GM19239 (cell line): ENCODE measurements at places on chromosomes 3 and 15.
A peak's percentile ranks its signal among the peaks of the same experiment; 100 is the strongest.

DNA sequence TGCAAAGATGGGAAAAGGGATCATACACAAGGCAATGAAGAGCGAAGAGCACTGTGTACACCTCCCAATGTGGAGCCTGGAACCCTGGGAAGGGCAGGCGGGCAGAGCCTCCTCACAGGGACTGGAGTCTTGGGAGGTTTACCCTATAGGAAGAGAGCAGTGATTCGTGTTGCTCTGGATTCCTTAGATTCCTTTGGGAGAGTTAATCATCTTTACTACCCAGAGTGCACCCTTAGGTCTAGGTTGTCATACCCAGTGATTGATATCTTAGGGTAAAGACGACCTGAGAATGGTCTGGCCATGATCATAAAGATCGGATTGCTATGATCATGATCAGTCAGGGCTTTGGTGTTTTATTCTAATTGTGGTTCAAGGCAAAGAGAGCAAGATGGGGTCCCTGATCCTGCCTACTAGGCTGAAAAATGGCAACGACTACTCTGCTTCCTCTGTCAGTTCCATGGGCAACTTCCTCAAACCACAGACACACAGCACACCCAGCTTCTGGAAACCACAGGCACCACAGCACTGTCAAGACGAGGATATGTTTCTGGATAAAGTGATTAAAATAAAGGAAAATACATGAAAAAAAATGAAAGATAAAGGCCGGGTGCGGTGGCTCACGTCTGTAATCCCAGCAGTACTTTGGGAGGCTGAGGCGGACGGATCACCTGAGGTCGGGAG is 20.4 kb upstream of the MAP6D1 start:
- DNase-seq: no peak

DNA sequence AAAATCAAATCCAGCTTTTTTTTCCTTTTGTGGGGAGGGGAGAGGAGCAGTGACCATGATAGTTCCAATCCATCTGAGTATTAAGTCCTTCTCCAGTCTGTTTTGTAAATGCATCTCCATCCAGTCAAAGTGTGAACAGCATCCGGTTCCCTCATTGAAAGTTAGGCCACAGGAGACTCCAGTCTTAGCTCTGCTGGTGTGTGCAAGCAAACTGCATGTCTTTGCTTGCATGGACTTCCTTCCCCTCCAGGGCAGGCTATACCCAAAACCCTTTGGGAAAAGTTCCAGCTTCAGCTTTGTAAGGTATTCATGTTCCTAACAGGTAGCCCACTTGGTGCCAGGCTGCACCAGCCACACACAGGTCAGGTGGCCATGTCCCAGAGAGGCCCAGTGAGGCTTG is 3.1 kb upstream of the MAN2C1 start:
- DNase-seq: no peak

DNA sequence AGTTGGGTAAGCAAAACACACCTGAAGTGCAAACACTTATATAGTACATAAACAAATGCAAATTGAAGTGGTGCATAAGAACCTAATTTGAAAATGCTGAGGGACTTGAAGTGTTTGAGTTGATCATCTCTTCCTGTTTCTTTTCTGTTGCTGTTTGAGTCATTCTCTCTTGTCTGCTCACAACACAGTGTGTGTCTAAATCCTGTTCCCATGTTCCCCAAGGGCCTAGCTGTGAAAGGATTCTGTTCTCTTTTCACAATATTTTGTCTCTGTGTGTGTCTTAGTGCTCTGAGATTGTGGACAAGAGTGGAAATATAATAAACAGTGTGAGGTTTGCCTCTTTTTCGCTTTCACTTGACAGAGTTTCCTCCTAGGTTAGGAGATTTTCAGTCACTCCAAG is 6.1 kb downstream of the CD96 start:
- peak; percentile 7 for DNase-seq

- no peak for DNase-seq
Measured at GRCh38 chr3:106936337-106936736, 440.9 kb upstream of the CCDC54 start.

DNA sequence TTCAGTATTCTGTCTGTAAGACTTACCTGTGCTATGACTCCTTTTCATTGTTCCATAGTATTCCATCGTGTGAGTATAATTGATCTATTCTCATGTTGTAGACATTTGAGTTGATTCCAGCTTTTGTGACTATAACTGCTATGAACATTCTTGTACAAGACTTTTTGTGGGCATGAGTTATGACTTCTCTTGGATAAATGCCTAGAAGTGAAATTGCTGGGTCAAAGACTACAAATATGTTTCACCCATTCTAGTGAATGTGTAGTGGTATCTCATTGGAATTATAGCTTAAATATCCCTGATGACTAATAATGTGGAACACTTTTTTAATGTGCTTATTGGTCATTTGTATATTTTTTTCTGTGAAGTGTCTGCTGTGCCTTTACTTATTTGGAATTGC is 27.6 kb upstream of the NPHP3 start:
- no peak for DNase-seq

DNA sequence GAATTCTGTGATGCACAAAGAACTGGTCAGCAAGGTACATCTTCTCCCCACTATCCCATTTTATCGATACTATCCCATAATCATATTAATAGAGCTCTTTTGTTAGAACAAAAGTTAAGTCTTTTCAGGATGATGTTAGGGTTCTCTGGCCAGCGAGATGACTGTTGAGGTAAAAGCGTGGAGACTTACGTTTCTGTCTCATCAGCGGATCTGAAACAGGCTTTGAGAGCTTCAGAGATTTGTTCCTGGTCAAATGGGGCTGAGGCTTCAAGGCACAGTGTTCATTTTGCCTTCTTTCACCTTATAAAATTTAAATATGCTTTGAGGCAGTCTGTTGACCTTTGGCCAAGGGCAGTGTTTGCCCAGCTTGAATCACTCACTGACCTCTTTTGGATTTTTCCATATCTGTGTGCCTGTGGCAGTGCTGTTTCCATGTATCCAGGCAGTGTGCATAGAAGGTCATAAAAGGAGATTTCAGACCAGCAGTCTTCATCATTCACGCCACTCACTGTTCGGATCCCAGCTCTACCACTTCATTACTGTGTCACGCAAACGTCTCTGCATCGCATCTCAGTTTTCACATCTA is 3.1 kb downstream of the ADAMTSL3 start:
- DNase-seq: no peak

DNA sequence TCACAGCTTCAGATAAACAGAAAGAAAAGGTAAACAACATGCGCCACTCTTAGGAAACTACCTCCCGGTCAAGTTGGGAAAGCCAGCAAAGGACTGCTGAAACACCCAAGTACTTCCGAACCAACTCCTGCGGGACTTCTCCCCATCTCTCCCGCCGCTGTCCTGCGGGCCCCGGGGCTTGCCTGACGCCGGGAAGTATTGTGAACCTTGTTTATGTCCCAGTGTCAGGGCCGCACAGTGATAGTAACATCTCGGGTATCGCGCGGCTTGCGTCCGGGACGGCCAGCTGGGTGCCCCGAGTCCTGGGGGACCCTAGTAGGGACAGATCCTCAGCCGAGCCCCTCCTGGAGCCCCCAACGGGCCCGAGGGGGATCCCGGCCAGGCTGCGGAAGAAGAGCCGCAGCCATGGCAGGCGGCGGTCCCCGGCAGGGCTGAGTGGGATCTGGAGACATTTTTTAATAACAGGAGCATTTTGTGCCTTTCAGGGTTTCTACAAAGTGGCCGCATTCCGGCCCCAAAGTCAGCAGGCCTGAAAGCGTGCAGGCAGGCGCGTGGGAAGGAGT is 756 bp downstream of the CLPX start:
- no peak for DNase-seq

DNA sequence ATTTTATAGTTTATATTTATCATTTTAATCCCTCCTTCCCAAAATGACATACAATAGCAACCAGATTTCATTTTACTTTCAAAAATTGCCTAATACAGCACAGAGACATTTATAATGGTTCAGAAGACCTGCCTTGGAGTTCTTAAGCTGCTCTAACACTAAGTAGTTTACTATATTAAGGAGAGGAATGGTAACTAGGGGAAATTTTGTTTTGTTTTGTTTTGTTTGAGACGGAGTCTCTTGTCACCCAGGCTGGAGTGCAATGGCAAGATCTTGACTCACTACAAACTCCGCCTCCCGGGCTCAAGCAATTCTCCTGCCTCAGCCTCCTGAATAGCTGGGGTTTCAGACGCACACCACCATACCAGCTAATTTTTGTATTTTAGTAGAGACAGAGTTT is 22.8 kb upstream of the CCDC50 start:
- no peak for DNase-seq

GRCh38 chr3:17342119-17342518 is 400.3 kb downstream of the TBC1D5 start:
- DNase-seq: no peak

- no peak for DNase-seq
Measured at GRCh38 chr3:38689774-38690173, 40.3 kb upstream of the SCN5A start.

- no peak for DNase-seq
Measured at GRCh38 chr15:59879506-59880265, 124.4 kb upstream of the FOXB1 start.

DNA sequence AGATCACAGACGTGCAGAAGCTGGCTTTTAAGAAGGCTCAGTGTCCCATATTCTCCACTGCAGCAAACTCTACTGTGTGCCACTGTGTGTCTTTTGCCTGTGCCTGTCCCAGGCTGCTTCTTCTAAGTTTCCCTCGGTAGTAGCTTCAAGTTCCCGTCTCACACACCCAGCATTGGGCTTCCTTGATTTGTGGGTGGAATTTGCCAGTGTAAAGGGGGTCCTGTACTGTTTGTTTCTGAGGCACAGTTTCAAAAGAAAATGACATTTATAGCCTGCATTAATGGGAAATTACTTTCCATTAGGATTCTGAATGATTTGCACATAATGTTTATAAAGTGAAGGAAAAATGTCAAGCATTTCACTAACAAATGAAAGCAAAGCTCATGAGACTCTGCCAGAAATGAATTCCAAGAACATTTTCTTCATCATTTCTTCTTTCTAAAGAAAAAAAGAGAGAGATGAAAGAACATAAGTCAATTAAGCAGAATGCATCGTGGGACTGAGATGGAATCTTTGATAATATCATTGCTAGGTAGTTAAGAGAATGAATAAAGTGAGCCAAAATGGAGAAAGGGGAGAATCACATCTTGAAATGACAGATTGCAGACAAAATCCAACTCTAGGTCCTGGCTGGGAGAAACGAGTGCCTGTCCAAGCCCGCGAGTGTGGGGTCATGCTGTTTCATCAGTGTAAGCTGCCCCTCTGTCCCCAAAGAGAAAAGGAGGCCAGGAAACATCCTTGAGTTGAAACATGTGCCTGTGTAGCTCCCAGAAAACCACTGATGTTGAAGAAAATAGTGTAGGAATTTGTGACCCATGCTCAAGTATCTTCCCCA is 48.6 kb upstream of the ADAMTSL3 start:
- DNase-seq: no peak

GRCh38 chr15:31338879-31339557 is 12.4 kb downstream of the KLF13 start:
- DNase-seq: peak; percentile 38

DNA sequence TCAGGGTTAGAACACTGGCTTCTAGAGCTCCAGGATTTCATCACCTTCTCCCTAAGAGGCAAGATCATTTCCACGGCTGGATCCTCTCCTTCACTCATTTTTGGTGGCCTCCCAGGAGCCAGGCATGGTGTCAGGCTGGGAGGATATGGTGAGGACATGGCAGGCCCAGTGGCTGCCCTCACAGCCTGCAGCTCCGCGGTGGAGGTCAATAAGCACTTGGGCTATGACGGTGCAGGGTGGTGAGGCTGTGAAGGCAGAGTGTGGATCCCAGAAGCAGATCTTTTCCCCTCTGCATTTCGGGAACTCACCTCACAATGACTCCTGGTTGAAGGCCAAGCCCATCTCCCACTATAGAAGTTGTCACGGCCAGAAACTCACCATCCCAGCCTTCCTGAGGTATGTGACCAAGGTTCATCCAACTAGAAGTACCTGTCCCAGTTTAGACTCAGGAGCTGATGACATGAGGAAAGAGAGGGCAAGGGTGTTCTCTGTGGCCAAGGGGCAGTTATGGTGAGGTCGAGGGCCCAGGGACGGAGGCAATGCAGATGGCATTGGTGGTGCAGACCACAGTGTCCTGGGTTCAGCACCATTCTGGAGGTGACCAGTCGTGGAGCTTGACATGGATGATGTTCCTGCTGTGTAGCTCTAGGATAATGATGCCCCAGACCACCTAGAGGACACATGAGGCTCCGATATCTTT is 100.1 kb upstream of the SMAD3 start:
- DNase-seq: no peak

GRCh38 chr3:87045473-87045872 is 54.5 kb upstream of the VGLL3 start:
- no peak for DNase-seq

GRCh38 chr15:70867911-70868467 is 14.0 kb upstream of the LARP6 start:
- DNase-seq: no peak

GRCh38 chr3:18630295-18630694 is 205.2 kb upstream of the SATB1 start:
- no peak for DNase-seq

DNA sequence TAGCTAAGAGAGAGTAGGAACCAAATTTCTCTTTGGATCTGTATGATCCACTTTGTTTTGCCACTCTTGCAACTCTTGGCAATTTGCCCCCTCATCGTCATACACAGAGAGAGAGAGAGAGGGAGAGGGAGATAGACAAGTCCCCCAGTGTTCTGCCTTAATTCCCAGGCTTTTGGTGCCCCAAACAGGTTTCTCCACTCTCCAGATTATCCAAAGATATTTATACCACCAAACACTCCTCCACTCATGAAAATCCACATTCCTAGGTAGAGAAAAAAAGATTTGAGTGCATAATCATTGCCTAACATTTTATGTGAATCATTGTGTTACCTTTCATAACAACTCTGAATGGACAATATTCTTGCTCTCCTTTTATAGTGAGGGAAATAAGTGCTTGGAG is 15.3 kb downstream of the ACP3 start:
- DNase-seq: no peak

DNA sequence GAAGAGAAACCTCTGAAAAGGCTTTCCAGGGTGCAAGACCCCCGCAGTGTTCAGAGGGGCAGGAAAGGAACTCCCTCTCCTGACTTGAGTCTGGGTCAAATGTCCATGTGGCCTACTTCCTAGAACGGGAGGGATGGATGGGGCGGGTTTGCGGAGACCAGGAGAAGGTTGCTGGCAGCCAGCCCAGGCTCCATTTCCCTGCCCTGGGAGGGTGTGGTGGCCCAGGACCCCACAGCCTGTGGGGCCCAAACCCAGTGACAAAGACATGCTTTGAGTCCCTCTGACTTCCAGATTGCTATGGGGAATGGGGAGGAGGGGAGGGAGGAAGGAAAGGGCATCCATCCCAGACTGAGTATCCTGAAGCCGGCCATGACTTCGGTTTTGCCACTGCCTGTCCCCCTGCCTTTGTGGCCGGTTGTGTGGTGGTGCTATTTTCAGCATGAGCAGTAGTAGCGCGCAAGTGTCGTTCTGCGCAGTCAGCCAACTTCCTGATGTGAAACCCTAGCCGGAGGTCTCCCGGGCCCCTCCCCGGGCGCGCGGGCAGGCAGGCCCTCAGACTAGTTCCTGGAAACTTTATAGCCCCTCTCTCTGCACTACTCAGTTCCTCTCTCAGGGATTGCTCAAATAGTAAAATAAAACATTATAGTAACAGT is 24.4 kb downstream of the MAGEF1 start:
- DNase-seq: no peak

- DNase-seq: no peak
Measured at GRCh38 chr3:131047582-131047981, 20.9 kb downstream of the NEK11 start.
